ENCODE measurements at places on chromosomes 1 and 21.

- DNase-seq, result no peak
Measured at GRCh38 chr21:38894899-38895298, 89.2 kb downstream of the ETS2 start.

DNA sequence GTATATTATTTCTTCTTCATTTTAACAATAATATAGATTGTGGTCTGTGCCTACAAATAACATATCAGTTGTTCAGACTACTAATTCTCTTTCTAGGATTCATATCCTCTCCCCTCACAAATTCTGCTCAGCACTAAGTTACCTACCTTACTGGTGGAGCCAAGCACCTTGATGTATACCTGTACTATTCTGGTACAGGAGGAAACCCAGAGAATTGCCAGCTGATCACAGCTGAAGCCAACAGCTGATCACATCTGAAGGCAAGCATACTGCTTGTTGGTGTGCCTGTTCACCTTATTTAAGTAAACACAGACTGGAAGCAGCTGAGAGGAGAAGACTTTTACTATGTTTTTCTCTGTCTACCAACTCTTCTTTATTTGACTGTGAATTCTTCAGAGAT, 101.8 kb downstream of the PBX1 start:
- no peak for DNase-seq

GRCh38 chr1:25140073-25140797, 92.1 kb downstream of the SYF2 start:
- no peak for DNase-seq

- no peak for DNase-seq
Measured at GRCh38 chr1:2124446-2125198, 70.0 kb downstream of the FAAP20 start.

DNA sequence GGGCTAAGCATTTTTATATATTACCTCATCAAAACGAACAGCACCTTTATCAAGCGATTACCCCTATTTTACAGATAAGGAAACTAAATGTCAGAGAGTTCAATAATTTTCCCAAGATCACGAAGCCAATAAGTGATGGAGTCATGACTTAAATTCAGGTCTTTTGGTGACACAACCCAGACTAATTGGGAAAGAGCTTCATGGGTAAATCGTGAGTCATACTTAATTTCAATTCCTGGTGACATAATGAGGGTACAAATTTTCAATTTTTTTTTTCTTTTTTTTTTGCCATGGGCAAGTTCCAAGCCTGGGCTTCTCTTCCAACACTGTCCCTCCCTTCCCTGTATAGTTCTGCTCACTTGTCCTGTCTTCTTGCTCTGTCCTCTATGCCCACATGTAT, 30.1 kb upstream of the IL10 start:
- no peak for DNase-seq

GRCh38 chr1:8879922-8880676, 1.6 kb upstream of the ENO1 start:
- DNase-seq, result peak; percentile 83

DNA sequence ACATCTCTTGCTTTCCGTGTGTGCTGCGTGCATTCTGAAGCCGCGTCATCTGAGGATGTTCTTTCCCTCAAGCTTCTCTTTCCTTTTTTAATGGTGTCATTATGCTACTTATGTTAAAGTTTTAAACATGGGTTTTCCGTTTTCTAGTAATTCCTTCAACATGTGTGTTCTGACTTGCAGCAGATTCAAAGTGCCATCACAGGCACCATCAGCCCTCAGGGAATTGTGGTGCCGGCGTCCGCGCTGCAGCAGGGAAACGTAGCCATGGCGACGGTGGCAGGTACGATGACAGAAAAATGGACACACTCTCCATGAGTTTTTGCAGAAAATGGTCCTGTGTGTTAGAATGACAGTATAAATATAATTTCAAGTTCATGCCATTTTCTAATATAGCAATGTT, 42.4 kb downstream of the PKNOX1 start:
- no peak for DNase-seq

GRCh38 chr1:155017041-155017945, 14.7 kb downstream of the ZBTB7B start:
- peak; percentile 97 for DNase-seq

DNA sequence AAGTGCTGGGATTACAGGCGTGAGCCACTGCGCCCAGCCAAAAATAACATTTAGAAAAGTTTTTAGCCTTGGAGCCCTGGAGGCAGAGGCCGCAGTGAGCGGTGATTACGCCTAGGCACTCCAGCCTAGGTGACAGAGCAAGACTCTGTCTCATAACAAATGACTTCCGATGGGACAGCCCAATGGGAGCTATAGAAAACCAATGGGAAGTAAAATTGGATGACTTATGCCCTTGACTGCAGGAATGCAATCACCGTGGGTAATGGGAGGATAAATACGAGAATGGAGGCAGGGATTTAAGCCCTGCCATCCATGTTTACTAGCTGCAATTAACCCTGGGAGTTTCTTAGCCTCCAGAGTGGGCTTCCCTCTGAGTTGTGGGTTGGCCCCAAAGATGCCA, 37.0 kb upstream of the CNN3 start:
- no peak for DNase-seq

DNA sequence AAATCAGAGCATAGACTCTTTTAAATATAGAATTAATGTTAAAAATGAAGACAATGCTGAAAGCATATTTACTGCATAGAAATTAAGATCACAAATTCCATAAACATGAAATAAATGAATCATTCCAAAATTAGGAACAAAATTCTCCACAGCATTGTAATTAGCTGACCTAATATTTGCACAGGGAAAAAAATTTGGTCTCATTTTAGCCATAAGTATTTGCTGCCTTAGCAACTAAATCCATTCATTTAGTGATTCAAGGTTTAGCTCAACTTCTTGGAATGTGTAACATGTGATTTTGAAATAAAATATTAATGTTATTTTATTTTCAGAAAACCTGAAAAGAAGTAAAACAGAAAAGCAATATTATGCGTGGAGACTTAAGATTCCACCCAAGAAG, 25.5 kb downstream of the ADAMTS5 start:
- DNase-seq, result no peak

Data from NCI-H226 (cell line).